MV-4-11 (cell line): ENCODE measurements at places on chromosomes 4 and X.

- DNase-seq = no peak
Measured at GRCh38 chrX:40100537-40101429, 3.0 kb upstream of the BCOR start.

DNA sequence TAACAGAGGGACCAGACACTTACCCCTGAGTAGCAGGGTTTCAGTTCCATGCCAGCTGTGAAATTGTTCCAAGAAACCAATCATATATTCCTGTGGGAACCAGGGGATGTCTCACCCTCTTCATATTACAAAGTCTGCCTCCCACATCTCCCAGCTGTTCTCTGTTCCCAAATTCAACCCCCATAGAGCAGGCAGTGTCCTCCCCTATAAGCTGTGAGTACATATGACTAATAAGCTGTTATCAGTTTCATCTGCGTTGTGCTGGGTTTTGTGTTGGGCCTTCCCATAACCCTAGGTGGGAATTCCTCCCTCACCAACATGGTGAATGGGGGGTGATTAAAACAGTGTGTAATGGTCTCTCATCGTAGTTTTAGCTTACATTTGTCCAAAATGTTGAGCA lies 41.0 kb downstream of the CEP44 start:
- DNase-seq = no peak

GRCh38 chrX:124209792-124210576 lies 122.5 kb upstream of the TEX13D start:
- no peak for DNase-seq

GRCh38 chr4:53778155-53778554 lies 186.9 kb upstream of the LNX1 start:
- DNase-seq = no peak

GRCh38 chrX:69291116-69291515 lies 125.9 kb upstream of the PJA1 start:
- no peak for DNase-seq

GRCh38 chr4:15117270-15117946 lies 115.1 kb downstream of the CPEB2 start:
- DNase-seq = peak; percentile 7

DNA sequence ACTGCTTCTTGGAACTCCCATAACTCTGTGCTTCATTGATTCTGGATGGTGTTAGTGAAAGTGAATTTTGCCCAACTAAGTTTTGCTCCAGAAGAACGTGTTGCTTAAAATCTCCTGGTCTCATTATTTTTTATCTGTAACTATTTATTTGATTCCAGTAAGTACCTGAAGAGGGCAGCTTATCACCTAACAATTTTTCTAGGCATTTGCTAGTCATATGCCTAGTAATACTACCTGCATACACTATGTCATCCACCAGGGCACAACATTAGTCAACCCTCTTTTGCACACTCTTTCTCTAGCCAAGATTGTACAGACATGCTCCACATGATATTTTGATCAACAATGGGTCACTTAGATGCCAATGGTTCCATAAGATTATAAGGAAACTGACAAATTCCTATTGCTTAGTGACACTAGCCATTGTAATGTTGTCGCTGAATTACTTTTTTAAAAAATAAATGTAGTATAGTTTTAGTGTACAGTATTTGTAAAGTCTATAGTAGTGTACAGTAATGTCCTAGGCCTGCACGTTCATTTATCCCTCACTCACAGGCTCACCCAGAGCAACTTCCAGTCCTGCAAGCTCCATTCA lies 499.9 kb upstream of the AADAT start:
- peak; percentile 42 for DNase-seq

- DNase-seq = peak; percentile 97
Measured at GRCh38 chr4:183989461-183989860, 84.4 kb downstream of the STOX2 start.
